Activated T-cell treated with anti-CD3 and anti-CD28 coated beads, Interleukin-2, amount 50 U/mL, for 24 hours (primary cell): ENCODE measurements at places on chromosomes 6 and 20.

GRCh38 chr6:118134206-118134605, 227.1 kb downstream of the SLC35F1 start:
- no peak for DNase-seq

- DNase-seq, result no peak
Observed at GRCh38 chr20:44021900-44022299, 107.2 kb downstream of the TOX2 start.

- no peak for DNase-seq
Observed at GRCh38 chr20:32006841-32007786, 3.1 kb upstream of the CCM2L start.

DNA sequence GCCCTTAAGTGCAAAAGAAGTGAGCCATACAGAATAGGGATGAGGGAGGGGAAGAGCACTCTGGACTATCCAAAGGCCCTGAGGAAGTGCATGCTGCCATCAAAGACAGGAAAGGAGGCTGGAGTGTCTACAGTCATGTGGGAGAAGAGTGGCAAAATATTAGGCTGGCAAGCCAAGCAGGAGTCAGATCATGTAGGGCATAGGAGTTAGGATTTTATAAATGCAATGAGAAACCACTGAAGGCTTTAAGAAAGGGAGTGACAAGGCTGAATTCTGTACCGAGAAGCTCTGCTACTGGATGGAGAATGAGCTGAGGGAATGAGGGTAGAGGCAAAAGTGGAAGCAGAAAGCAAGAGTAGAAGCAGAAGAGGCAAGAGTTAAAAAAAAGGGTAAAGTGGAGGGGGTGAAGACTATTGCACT, 2.3 kb downstream of the ZSCAN31 start:
- no peak for DNase-seq

- no peak for DNase-seq
Observed at GRCh38 chr6:14135893-14136539, 18.4 kb downstream of the CD83 start.

- no peak for DNase-seq
Observed at GRCh38 chr20:21234806-21235483, 68.2 kb upstream of the XRN2 start.
